ENCODE measurements at places on chromosomes 2 and 18. TPM values are rescaled to one million over a fixed set of nuclear protein-coding genes. Genes with fewer than 3 reads are reported as not detected.

Gene AKAIN1
- not detected for total RNA-seq

Gene CGREF1
- 0.87 TPM for total RNA-seq

GRCh38 chr2:3454802-3455201 is 64.5 kb downstream of the ADI1 start:
- no peak for DNase-seq

Gene SEMA4F
- 3.4 TPM for total RNA-seq

Gene PLEKHH2
- 1.1 TPM for total RNA-seq
